Activated naive CD8-positive, alpha-beta T cell treated with anti-CD3 and anti-CD28 coated beads for 36 hours (primary cell): ENCODE measurements at places on chromosomes 3 and 15.

DNA sequence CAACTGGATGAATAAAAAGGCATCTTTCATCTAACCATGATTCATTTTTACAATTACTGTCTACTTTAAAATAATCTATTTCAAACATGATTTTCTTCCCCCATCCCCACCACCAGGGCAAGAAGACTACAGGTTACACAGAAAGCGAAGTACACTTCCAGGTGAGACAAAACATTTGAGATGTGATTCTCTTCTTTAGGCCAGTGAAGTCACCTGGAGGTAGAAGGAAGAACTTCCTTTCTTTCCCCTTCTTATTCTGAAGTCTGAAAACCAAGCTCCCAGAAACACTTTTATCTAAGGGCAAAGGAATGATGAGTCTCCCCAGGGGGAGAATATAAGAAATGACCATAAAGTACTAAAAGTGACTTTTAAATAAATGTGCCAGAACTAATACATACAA, 36.7 kb downstream of the SHQ1 start:
- no peak for DNase-seq

DNA sequence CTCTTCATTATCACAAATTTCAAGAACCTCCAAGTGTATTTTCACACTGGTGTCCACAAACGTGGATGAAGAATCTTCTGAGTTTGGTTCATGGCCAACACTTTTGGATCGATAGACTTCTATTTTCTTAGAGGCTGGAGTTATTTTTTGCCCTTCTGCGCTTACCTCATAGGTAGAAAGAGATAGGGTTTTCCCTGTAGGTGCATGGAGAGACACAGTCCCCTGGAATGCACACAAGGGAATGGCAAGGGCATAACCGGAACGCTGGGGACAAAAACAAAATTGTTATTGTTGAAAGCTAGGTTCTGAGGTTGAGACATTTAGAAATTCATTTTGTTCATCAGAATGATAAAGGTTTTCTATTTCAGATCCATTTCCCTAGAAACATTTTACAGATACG, 13.7 kb upstream of the DHX36 start:
- DNase-seq, result no peak

DNA sequence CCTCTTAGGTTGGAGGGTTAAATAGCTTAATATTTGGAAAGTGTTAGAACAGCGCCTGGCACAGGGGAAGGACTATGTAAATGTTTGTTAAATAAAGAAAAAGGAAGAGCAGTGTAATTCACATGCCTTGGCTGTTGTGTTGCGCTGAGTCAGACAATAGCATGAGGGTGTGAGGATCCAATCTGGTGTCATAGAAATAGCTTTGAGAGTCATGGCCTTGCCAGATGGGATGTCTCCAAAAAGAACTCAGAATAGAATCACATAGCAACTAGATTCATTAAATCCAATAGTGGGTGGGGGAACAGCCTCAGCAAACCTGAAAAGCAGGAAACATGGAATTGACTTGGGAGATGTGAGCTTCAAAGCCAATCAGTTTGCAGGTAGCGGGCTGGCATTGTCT, 3.9 kb upstream of the RBSN start:
- DNase-seq, result no peak

GRCh38 chr3:13638927-13639326, 90.0 kb downstream of the FBLN2 start:
- DNase-seq, result no peak

GRCh38 chr3:196246612-196247308, 30.4 kb downstream of the SLC51A start:
- DNase-seq, result no peak
